ENCODE measurements at places on chromosomes 2 and 18.

GRCh38 chr2:142989273-142990204 lies 112.1 kb downstream of the KYNU start:
- DNase-seq, result no peak

- DNase-seq, result no peak
Measured at GRCh38 chr2:189425676-189426075, 15.6 kb upstream of the WDR75 start.

DNA sequence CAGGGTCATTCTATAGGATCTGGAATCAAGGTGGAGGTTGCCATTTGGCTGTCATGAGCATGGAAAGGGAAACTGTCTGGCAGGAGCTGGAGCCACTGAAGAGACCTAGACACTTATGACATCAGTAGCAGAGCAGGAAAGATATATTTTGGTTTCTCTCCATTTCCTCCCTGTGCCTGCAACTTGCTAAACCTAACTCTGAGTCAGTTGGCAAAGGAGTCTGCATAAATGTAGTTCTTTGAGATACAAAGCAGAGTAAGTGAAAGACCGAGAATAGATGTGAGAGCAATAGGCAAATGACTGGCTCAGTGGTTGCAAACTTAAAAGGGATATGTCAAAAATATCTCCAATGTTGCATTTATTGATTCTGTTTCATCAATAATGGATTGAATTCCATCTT lies 757.7 kb downstream of the KCNJ3 start:
- DNase-seq, result no peak

DNA sequence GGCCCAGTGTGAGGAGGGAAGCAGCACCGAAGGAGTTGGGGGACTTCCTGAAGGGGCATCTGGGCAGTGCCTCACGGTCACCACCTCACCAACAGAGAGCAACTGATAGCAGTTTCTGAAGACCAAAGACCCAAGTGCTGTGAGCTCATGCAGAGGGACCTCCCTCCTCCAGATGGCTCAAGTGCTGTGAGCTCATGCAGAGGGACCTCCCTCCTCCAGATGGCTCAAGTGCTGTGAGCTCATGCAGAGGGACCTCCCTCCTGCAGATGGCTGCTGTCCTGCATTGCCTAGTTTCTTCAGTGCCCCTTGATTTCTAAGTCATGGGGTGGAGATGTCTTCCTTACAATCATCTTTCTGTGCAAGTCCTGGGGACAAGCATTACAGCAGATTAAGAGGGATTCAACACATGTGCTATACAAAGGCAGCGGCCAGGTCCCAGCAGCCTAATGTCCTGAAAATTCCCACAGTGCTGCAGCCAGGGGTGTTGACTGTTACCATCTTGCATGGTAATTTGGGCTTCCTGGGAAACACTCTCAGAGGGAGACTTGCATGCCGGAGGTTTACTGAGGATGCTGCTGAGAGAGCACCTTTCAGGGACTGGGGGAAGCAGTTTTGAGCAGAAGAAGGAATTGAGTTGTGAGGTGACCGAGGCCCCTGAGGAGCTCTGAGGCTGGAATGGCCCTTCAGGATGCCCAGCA lies 409.3 kb downstream of the GALR1 start:
- DNase-seq, result no peak

DNA sequence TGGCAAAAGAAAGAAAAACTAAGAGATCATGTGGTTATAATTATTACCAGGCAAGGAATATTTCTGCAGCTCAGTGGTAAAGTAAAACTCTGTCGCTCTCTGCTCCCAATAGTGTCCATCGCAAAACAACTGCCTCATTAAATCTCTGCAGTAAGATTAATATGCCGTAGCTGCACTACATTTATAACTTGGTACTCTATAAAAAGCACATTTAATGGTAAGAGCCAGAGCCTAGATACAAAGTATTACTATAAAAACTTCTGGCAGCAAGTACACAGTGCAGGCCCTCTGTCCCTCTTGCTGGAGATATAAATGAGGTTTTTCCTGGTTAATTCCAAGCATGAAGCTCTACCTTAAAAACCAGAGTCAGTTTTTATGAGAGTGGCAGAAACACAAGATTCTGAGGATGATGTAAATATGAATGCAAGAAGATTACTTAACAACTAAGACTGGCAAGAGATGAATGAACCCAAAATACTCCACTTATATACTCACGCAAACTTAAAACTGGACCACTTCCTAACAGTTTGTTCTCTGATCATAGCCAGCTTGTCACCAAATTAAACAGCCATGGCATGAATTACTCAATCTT lies 25.5 kb downstream of the ZNF521 start:
- DNase-seq, result no peak

DNA sequence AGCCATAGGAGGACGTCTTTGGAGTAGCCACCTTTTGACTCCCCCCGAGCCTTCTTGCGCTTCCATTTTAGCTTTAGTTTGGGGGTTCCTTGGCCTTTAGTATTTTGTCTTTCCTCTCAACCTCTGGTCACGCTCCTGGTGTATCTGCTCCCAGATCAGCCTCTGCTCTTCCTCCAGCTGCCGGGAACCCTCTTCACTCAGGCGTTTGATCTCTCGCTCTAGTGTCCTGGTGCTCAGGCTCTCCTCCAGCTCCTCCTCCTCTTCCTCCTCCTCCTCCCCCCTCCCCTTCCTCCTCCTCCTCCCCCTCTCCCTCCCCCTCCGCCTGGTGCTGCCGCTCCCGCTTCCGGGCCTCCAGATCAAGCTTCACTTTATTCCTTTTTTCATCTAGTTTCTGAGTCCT lies 1082.3 kb upstream of the TMEFF2 start:
- no peak for DNase-seq
